ENCODE measurements at places on chromosomes 1 and 21.

DNA sequence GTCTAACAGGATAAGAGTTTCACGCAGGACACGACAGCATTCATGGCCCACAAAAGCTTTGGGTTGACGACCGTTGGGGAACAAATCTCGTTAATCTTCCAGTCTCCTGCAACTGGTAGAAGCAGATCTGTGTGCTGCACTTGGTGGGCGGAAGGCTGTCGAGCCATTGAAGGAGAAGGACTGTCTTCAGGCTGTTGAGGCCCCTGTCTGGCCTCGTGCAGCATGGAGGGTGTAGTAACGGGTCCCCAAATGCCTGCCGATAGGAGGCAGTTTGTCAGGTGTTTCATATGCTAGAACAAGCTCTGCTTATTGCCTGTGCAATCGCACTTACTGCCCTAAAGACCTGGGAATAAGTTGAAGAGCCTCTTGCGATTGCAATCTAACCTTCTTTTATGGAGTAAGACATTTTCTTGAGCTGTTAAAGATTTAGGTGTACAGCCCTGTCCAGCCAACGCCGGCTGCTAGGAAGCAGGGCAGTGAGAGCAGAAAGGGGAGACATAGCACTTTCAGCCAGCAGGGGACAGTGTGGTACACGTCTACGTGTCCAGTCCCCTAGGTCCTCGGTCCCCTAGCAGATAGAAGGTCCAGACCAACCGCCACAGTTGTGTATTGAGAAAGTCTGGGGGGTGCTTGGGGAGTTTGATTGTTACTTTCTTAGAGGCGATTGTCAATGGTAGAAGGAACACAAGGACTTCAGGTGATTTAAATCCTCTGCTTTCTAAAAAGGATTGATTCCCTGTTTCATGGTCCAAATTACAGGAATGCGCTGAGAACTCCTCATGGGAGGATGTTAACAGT lies 102.3 kb upstream of the TMPRSS2 start:
- DNase-seq = no peak

- no peak for DNase-seq
Observed at GRCh38 chr1:172766462-172766861, 107.6 kb downstream of the FASLG start.

DNA sequence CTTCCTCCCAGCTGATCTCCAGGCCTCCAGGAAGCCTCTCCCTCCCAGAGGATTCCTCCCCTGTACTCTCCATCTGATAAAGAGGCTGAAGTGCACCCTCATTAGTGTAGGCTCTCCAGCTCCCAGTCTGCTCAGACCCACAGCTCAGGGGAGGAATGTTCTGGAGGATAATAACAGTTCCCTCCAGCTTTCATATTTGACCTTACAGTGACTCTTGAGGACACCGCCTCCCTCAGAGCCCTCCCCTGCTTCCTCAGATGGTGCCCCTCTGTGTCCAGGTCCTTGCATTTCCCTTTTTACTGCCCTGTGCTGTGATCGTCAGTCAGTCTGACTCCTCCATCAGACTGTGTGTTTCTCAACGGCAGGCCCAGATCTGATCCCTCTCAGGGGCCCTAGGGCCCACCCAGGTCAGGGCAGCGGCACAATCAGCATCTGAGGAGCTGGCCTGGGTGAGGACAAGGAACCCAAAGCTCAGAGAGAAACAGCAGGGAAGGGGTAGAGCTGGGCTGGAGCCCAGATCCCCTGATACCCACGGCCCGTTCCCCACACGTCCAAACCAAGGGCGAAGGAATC lies 1.1 kb upstream of the SHISAL2A start:
- no peak for DNase-seq

DNA sequence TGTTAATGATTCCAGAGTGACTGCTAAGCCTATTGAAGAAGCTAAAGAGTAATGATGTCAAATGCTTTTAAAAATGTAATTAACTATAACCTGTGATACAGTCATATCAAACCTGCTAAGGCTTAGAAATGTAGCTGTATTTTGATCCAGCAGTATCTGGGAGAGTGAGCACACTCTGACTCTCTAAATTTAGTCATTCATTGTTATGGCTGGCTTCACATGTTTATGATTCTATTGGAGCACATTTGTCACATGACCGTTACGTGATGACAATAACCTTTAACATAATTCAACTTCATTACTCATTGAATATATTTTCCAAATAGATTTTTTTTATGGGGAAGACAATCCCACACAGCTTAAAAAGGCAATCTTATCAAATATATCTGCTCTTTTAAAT lies 587.1 kb downstream of the LMO4 start:
- no peak for DNase-seq

DNA sequence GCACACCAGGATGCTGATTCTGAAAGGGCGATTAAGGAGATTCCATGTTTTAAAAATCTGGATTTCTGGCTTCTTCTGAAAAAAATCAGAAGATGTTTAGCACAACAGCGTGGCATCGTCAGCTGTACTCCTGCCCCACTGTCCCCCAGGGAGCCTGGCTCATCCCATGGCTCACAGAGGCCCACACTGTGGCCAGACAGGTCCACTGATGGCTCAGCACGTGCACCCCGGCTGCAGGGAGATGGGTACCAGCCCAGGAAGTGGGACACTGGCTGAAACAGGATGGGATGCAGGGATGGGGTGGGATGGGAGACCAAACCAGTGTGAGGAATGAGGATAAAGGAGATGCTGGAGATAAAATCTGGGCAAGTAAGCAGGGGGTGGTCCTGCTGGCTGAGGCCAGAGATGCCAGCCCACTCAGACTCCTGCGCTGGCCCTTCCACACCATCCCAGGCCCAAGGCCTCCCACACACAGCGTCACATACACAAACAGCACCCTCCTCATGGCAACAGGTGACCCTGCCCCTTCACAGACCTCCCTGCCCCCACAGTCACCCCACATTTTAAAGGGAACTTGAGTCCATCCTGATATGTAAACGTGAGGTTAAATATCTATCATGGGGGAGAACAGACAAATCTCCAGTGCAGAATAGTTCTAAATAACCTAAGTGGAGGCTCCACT lies 23.9 kb upstream of the SAMD11 start:
- no peak for DNase-seq

DNA sequence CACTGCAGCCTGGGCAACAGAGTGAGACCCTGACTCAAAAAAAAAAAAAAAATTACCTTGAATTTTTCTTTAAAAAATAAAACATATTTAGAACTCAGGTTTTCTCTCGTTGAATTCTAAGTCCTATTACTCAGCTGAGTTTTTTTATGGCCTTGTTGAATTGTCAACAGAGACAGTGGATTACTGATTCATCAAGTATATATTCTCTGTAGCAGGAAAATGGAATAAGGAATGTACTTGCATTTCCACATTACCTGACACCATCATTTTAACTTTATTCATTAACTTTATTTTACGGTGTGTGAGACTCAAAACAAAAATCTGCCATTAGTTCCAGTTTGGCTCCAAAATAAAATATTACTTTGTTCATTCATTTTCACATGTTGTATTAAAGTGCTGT lies 53.8 kb upstream of the APP start:
- DNase-seq = no peak

DNA sequence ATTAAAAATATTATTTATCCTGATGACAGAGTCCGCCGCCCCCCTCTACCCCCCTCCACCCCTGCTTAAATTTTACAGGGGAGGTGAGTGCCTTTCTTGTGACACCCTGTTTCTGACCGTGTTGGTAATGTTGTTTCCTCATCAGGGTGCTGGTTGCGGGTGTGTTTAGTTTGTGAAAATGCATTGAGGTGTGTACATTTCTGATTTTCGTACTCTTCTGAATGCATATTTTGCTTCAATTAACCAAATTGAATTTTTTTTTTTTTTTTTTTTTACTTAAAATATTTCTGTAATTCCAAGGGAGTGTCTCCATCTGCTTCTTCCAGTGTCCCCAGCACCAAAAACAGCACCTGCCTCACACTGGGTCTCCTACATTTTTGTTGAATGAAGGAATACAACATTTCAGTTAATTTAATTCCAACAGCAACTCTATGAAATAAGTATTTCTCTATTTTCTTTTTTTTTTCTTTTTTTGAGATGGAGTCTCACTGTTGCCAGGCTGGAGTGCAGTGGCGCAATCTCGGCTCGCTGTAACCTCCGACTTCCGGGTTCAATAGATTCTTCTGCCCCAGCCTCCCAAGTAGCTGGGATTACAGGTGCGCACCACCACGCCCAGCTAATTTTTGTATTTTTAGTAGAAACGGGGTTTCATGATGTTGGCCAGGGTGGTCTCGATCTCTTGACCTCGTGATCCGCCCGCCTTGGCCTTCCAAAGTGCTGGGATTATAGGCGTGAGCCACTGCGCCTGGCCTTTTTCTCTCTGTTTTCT lies 5.6 kb upstream of the SLC2A1 start:
- DNase-seq = no peak

- DNase-seq = no peak
Observed at GRCh38 chr1:70142075-70142474, 63.3 kb downstream of the LRRC40 start.

DNA sequence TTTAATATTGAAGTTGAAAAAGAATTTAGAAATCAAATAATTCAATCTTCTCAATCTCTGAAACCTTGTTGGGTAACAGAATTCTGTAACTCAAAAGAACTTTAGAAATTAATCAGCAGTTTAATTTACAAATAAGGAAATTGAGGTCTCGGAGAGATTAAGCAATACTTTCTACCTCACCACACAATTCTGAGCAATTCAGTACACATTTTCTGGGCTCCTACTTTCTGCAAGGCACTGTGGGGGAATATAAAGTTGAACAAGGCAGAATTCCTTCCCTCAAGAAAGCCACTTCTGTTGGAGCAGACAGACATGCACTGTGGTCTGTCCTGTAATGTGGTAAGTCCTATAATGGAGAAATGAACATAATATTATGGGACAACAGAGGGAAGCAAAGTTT lies 47.7 kb downstream of the MEF2D start:
- DNase-seq = peak; percentile 43

GRCh38 chr1:118204105-118204504 lies 19.1 kb upstream of the SPAG17 start:
- DNase-seq = no peak

DNA sequence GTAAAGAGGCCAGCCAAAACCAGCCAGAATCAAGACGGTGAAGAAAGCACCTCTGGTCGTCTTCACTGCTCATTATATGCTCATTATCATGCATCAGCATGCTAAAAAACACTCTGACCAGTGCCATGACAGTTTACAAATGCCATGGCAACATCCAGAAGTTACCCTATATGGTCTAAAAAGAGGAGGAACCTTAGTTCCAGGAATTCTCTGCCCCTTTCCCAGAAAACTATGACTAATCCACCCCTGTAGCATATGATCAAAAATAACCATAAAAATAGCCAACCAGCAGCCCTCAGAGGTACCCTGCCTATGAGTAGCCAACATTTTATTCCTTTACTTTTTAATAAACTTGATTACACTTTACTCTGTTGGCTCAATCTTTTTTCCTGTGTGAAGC lies 34.2 kb upstream of the PBX1 start:
- no peak for DNase-seq

DNA sequence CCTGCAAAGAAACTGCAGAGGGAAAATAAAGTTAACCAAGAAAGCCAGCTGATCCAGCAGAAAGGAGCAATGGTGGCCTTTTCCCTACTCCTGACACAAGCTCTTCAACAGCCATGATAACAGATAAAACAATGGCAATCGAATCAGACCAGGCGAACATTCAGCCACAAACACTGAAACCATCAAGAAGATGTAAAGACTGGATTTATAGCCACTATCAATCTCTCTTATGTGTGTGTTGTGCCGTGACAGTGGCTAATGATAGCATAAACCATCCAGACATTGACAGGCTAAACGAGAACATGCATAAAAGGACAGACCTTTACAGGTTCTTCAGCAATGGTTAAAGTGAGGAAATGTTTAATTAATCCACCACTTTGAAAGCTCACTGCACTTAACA lies 78.1 kb upstream of the RAB4A start:
- DNase-seq = no peak

GRCh38 chr1:40076895-40077312 lies 20.1 kb downstream of the PPT1 start:
- DNase-seq = no peak

- DNase-seq = no peak
Observed at GRCh38 chr21:15809818-15810217, 80.0 kb downstream of the USP25 start.

GRCh38 chr1:31708324-31708723 lies 4.5 kb upstream of the COL16A1 start:
- DNase-seq = no peak

DNA sequence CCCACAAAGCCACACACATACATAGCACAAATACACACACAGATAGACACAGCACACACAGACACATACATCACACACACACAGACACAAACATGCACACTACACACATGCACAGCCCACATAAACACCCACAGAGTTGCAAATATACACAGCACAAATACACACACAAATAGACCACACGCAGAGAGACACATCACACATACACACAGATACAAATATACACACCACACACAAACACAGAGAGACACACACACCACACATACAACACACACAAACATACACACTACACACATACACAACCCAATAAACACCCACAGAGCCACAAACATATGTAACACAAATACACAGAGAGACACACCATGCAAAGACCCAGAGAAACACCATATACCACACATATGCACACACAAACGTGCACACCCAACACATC lies 154.9 kb downstream of the GLUL start:
- no peak for DNase-seq

GRCh38 chr1:244782056-244782455 lies 53.4 kb upstream of the COX20 start:
- no peak for DNase-seq

DNA sequence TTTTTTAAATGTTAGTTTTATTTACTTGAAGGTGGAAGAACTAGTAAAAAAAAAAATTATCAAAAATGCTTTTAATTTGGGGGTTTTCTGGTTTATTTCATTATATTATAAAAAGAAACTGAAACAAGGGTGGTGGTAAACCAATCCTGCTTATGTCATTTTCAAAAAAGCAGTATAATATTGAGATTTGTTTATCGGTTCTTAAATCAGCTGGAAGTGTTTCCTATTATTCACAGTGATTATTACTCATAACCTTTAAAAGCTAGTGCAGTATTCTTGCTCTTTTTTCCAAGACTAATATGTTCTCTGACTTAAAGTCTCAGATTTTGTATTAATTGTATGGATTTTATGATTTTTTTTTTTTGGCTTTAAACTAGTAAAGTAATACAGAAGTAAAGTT lies 5.4 kb upstream of the LRRC40 start:
- no peak for DNase-seq
